ENCODE measurements at places on chromosomes 1 and 21.

GRCh38 chr1:59431566-59432294 is 134.8 kb downstream of the FGGY start:
- DNase-seq: peak; percentile 21

GRCh38 chr1:174276087-174276486 is 116.8 kb downstream of the RABGAP1L start:
- DNase-seq: no peak

DNA sequence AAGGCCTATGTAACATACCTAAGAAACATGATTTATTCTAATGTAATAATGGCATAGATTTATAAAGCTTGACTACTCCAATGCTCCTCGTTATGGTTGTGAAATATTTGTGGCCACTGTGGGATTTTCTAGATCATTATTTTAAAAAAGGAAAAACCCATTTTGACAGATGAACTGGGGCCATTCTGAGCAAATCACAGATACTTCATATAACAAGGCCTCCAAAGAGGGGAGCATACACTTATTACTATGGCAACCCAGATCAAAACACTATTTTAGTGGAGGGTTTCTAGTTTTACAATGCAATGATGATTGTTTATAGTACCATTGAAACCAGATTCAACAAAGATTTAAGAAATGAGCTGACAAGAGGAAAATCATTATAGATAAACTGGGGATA is 346.6 kb downstream of the ZNF326 start:
- DNase-seq: no peak

- no peak for DNase-seq
Measured at GRCh38 chr1:36087233-36088123, 1.2 kb upstream of the ADPRS start.

GRCh38 chr1:32703479-32704291 is 1.1 kb upstream of the SYNC start:
- DNase-seq: peak; percentile 74

DNA sequence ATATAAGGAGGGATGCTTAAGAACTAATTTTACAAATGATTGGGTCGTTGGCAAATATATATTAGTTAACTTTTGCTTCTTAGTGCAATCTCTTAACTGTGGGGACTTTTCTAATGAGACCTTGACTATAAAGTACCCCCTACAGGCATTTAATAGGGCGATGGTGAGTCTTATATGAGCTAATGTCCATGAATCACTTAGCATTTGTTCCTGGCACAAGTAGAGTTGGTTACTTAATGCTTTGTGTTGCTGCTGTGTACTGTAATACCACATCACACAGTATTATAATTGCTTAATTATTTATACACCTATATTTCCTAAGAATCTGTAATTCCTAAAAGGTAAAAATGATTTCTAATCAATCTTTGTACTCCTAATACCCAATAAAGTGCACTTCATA is 25.3 kb upstream of the TMCO1 start:
- peak; percentile 68 for DNase-seq

DNA sequence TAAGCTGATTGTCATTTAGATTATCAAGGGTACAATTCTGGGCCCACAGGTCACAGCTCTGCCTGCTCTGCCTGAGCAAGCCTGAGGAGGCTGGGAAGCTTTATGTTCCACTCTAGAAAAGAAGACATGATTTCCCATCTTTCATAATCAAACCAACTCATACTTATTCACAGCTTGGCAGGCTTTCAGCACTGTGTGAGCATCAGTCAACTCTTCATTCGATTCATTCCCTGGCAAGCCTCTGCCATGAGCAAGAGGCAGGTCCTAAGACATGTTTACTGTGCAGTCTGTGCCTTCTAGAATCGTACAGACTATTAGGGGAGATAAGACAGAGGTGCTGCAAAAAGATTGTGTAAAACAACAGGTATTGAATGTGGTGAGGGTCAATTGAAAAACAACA is 24.5 kb upstream of the KIRREL1 start:
- DNase-seq: peak; percentile 97

Data from epithelial cell of esophagus (primary cell).